ENCODE measurements at places on chromosomes 1 and 21.

GRCh38 chr1:230427981-230428380 lies 1.8 kb upstream of the PGBD5 start:
- no peak for DNase-seq

GRCh38 chr1:227273557-227273956 lies 44.7 kb downstream of the CDC42BPA start:
- no peak for DNase-seq

DNA sequence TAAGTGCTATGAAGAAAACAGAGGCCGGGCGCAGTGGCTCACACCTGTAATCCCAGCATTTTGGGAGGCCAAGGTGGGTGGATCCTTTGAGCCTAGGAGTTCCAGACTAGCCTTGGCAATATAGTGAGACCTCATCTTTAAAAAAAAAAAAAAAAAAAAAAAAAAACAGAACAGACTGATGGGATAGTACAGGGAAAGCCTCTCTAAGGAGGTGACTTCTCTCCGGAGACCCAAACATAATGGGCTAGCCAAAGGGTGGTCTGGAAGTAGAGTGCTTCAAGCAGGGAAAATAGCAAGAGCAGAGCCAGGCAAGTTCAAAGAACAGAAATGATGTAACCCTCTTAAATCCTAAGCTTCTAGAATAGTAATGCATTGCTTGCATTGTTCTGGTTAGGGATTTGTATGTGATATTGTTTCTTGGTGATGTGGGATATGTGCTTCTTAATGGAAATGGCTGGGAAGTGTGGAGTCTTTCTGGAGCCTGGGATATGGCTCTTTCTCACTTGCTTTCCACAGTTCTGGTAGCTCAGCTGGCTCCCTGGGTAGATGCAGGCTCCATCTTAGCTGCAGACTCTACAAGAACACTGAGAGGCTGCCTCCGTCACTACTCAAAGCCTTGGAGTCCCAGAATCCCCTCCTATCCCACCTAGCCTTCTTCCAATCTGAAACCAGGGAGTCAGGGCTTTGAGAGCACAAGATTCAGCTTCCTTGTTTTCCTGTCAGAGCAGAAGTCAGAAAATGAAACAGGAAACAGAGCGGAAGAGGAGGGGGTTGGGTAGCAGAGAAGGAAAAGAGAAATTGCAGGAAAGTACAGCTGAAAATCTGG lies 1.9 kb upstream of the PIGV start:
- DNase-seq: no peak

DNA sequence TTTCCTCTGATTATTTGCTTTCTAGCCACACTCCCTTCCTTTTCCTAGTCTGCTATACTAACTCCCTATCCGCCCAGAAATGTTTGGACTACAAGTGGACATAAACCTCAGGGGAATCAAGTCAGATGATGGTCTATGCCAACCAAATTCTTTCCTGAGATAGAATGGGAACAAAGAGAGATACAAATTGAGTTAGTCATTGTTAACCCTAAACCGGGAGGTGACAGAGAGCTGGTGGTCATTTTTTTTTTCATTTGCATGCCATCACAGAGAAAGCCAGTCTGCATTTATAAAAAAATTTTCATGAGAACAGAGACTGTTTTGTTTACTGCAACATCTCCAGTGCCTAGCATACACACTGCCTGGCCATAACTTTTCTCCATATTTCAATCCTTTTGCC lies 35.0 kb downstream of the MYSM1 start:
- no peak for DNase-seq

DNA sequence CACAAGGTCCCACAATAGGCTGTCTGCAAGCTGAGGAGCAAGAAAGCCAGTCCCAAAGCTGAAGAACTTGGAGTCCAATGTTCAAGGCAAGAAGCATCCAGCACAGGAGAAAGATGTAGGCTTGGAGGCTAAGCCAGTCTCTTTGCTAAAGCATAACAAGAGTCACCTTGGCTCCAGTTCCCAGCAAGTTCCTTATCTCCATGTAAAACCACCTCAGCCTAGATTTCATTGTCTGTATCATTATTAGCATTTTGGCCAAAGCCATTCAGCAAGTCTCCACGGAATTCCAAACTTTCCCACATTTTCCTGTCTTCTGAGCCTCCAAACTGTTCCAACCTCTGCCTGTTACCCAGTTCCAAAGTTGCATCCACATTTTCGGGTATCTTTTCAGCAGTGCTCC lies 36.9 kb downstream of the PIGM start:
- DNase-seq: no peak

DNA sequence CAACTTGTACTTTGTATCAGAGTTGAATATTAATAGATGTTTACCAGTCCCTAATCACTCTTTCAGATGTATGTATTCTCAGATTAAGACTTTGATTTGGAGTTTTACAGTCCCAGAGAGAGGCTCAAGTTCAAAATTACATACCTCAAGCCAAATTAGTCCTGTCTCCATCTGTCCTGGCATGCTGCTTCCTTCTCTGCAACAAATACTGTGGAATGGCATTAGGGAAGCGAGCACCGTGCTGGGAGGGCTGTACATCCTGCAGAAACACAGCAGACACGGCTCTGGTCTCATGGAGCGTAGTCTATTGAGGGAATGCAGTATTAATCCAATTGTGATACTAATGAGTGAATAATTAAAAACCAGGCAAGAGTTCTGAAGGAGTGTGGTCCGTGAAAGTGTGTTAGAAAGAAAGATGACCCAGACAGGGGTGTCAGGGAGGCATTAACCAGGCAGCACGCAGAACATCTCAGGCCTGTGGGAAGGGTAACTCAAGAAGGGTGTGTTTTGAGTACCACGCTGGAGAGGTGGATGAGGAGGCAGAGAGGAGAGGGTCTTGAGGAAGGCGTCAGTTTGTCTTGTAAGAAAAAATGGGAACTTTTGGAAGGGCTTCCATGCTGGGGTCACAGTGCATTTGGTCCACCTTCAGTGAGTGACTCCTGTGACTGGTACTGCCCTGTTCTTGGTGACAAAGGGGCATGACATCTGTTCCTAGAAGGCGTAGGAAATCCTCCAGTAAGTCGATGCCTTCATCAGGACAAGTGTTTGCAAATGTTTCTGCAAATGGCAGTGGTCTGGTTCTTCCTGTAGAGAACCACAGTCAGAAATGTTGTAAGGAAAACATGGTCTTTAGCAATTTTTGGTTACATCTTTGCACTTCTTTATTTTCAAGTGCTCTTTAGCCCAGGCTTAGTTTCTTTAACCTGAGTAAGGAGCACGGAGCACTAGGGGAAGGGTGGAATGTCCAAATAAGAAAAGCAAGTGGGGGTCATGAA lies 1.6 kb downstream of the RAB4A start:
- DNase-seq: no peak

DNA sequence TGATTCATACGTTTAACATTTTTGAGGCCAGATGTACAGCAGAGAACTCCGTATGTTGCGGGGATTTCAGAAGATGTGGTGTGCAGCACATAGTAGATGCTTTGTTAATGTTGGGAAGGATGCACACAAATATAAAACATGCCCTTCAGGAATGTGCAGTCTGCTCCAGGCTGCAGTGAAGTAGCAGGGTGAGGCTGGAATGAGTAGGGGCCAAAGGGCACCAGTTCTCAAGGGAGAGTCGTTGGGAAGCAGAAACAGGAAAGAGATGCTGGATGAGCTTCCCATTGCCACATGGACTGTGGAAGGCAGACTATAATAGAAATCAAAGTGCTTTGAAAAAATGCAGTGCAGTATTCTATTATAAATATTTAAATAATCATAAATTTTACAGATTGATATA lies 126.9 kb downstream of the NOS1AP start:
- no peak for DNase-seq

- DNase-seq: no peak
These were observed 26.5 kb downstream of the CD34 start for GRCh38 chr1:207884266-207885029.

DNA sequence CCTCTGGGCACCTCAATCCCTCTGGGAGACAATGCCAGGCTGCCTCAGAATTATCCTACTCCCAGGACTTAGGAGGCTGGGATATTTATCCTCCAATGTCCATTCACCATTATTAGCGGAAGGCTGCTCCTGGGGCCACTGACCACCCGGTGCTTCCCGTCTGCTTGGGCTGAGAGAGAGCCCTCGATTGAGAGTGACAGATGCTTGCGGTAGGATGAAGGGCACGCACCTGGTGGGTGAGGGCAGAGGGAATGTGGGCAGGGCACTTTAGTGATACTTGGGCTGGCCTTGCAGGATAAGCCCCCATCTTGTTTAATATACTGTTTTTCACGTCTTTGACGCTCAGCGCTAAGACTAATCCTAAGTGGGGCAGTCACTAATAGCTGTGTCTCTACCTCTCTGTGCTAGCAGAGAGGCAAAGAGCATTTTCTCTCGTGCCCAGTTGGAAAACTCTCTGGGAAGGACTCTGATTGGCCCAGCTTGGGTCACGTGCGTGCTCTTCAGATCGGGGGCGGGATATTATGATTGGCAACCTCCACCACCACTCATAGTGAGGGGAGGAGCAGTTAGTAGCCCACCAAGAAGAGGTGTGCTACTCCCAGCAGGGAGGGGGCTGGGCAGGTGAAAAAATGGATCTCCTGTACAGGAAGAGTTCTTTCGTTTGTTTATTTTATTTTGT lies 10.6 kb upstream of the PARS2 start:
- no peak for DNase-seq

- no peak for DNase-seq
These were observed 593 bp upstream of the DNAJC16 start for GRCh38 chr1:15526021-15526489.

DNA sequence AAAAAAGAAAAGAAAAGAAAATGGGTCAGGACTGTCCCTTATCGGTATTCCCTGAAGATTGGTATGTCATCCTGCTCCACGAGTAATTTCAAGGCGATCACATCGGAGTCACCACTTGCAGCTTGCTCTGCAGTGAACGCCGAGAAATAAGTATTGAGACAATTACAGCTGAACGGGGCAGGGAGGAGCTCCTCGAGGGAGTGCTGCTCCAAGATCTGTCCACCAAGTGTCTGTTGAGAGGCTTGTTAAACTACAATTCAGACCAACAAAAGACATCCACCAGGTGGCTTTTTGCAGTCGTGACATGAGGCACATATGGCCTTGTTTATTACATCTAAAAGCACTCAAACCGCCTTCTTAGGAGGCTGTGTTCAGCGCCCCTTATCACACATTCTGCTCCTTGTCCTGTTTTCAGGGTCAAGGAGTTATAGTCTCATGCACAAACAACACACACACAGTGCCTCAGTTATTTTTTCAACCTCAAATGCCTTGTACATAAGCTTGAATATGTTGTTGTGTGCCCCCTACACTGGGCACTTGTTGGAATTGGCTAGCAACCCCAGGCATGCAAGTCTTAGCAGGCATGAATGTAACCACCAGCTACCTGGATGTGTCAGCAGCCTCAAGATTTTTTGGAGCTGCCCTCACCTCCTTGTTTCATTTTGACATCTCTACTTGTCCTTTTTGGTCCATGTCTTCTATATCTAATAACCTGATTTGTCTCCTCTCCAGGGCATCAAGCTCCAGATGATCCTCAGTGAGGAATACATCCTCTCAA lies 13.0 kb upstream of the CD48 start:
- DNase-seq: peak; percentile 32

DNA sequence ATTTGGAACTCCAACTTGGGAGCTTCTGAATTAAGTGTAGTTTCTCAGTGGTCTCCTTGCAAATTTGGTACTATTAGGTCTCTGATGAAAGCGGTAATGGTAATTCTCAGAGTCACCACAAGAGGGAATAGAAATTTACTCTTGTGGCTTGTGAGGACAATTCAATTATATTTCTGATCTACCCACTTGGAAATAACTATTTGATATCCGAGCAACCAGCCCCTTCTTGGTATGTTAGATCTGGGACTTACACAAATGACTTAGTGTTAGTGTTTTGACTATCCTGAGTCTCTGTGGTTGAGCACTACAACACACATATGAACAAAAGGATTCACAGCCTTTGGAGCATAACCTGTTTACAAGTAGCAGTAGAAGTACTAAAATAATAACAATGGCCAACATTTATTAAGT lies 68.1 kb downstream of the RPS6KA1 start:
- no peak for DNase-seq

GRCh38 chr1:206142011-206142410 lies 24.8 kb upstream of the AVPR1B start:
- no peak for DNase-seq

- no peak for DNase-seq
These were observed 4.2 kb downstream of the TFAP2E start for GRCh38 chr1:35577071-35577998.

DNA sequence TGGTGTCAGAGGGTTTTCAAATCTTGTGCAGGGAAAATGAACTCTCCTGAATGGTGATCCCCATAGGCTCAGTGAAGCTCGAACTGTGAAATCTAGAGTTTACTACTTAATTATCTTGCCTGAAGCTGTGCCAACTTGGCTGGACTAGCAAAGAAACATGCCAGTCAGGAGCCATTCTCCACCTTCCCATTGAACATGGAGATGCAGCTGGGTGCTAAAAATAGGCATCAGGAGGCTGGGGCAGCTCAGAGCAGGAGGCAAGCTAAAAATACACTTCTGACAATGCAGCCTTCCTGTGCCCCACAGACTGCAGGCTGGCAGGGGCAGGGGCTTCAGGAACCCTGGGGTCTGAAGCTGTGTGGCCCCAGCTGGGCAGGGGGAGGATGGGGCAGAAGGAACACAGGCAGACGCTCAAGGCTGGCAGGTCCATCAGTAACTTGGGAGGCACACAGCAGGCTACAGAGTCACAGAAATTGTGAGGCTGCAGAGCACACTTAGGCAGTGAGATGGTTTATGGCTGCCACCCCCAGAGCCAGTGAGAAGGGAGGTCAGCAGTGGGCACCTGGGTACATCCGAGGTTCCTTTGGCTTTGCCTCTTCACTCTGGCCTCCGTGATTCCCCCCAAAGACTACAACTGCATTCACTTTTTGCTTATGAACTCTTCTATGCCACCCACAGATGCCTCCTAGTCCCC lies 155.4 kb upstream of the KCND3 start:
- no peak for DNase-seq

DNA sequence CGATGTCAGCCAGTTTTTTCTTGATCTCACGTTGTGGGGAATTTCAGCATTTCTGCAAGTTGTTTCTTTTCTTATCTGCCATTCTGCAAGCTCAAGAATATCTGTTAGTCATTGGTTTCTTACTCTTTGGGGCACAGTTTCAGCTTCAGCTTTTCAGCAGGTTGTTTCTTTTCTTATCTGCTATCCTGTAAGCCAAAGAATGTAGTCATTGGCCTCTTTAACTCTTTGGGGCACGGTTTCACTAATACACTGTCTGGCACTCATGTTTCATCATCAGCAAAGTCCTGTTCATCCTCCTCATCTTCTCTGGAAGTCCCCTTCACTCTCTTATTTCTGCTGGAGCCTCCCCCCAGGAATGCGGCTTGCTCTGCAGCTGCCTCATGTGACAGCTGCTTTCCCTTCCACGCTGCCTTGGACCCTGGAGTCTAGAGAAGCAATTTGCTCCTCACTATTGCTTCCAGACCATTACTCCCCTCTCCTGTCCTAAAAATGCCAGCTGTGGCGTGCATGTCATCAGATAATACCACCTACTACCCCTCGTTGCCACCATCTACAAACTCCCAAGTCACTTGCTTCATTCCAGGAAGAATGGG lies 67.0 kb upstream of the CACNA1E start:
- DNase-seq: no peak

GRCh38 chr1:17045634-17046333 lies 8.0 kb downstream of the SDHB start:
- DNase-seq: peak; percentile 7
